CMK (cell line): ENCODE measurements at places on chromosomes 7 and 10.

- DNase-seq: no peak
Observed at GRCh38 chr10:90308223-90308622, 549.6 kb downstream of the HTR7 start.

GRCh38 chr7:12494687-12495024 is 75.9 kb upstream of the SCIN start:
- no peak for DNase-seq

- no peak for DNase-seq
Observed at GRCh38 chr10:80200259-80200658, 5.1 kb downstream of the ANXA11 start.

GRCh38 chr7:6227294-6227846 is 45.1 kb downstream of the CYTH3 start:
- DNase-seq: no peak

DNA sequence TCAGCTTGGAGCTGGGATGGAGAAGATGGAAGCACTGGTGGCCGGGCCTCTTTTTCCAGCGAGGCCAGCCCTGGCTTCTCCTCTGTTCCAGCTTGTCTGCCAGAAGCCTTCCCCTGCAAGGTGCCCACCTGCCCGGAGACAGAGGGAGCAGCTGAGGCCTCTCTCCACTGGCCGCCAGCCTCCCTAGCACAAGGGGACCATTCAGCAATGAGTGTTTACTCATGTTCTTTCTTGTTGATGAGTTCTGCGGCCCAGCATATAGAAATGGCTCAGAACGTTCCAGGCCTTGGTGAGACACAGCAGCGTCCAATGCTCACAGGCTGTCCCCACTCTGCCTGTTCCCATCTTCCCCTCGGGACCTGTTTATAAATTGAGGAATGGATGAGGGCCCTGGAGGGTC is 47.3 kb downstream of the CHST3 start:
- DNase-seq: no peak

- DNase-seq: no peak
Observed at GRCh38 chr7:100867040-100867775, at the start of gene TRIP6. TRIP6 (plus strand) TSS chr7:100867387; CDS start chr7:100867498, 111 bp downstream.

- DNase-seq: no peak
Observed at GRCh38 chr7:767941-768731, 41.1 kb upstream of the PRKAR1B start.

DNA sequence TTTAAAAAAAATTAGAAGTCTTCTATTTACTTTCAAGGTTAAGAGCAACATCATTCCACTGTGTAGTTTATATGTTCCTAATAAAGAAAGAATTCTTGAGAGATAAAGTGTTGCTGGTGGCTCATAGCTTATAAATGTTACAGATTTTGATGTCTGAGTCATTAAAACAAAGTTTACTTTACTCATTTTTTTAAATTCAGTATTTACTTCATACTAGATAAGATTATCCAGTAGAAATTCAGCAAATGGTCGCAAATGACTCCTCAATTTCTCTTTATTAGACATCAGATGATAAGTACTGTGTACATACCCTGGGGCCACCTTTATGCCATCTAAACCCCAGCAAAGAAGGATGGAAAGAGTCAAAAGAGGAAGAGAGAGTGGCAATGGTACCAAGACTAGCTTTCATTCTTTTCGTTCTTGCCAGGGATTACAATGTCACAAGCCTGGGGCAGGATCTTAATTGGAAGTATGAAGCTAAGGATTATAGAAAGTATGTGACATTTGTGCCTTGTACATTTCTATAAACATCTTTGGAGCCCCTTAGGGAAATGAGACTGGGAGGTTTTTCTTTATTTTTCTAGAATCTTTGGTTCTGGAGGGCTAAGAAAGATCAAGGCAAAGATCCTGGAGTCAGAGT is 206.1 kb downstream of the CHRM2 start:
- no peak for DNase-seq
